Adipose tissue (tissue), 3 donors: ENCODE measurements at places on chromosomes 6 and 20. TPM values are rescaled to one million over a fixed set of nuclear protein-coding genes. Genes with fewer than 3 reads are reported as not detected.

The OPRL1 gene
- 0.45 TPM for polyA plus RNA-seq

The MAP3K4 gene
- 9.6 TPM for polyA plus RNA-seq

The NNAT gene
- 4.0 TPM for polyA plus RNA-seq

The SIGLEC1 gene
- polyA plus RNA-seq: 1.9 TPM

The TBX18 gene
- polyA plus RNA-seq: 0.47 TPM

The TCF15 gene
- polyA plus RNA-seq: 4.5 TPM

The TFAP2C gene
- polyA plus RNA-seq: 1.3 TPM

The OOEP gene
- not detected for polyA plus RNA-seq

The ELOVL2 gene
- polyA plus RNA-seq: 1.4 TPM

The OR2J3 gene
- not detected for polyA plus RNA-seq

The TFAP2A gene
- polyA plus RNA-seq: 0.03 TPM

The SMIM26 gene
- polyA plus RNA-seq: 148 TPM

The FAM83D gene
- polyA plus RNA-seq: 0.56 TPM

The CCN6 gene
- not detected for polyA plus RNA-seq

The RAET1G gene
- polyA plus RNA-seq: 0.16 TPM

The L3MBTL1 gene
- polyA plus RNA-seq: 2.9 TPM

The MYLK2 gene
- polyA plus RNA-seq: 0.04 TPM

The EDN3 gene
- 0.07 TPM for polyA plus RNA-seq

The TBXT gene
- polyA plus RNA-seq: not detected

The SNAP91 gene
- 0.78 TPM for polyA plus RNA-seq

The GABBR1 gene
- 17.7 TPM for polyA plus RNA-seq

The C4A gene
- polyA plus RNA-seq: 180 TPM

The CLPSL2 gene
- polyA plus RNA-seq: 1.3 TPM

The LBP gene
- polyA plus RNA-seq: 2.9 TPM

The NOX3 gene
- polyA plus RNA-seq: not detected

The PSORS1C2 gene
- polyA plus RNA-seq: 0.07 TPM

The CYP24A1 gene
- not detected for polyA plus RNA-seq

The ITPA gene
- polyA plus RNA-seq: 36.0 TPM

The PRR18 gene
- polyA plus RNA-seq: 0.10 TPM

The THEMIS gene
- polyA plus RNA-seq: 0.12 TPM

The SLC26A8 gene
- polyA plus RNA-seq: not detected

The LINC00237 gene
- polyA plus RNA-seq: not detected

The BPI gene
- polyA plus RNA-seq: 0.02 TPM

The RIPPLY2 gene
- polyA plus RNA-seq: not detected

The CD93 gene
- polyA plus RNA-seq: 9.9 TPM

The HSPA1A gene
- polyA plus RNA-seq: 514 TPM
